NCI-H187 treated with DMSO at 0.1 percent for 48 hours (cell line): ENCODE measurements at places on chromosomes 6 and 20.

GRCh38 chr20:50284811-50285375, 94.3 kb downstream of the CEBPB start:
- no peak for DNase-seq

GRCh38 chr6:108707328-108707976, 140.8 kb upstream of the ARMC2 start:
- DNase-seq, result no peak

DNA sequence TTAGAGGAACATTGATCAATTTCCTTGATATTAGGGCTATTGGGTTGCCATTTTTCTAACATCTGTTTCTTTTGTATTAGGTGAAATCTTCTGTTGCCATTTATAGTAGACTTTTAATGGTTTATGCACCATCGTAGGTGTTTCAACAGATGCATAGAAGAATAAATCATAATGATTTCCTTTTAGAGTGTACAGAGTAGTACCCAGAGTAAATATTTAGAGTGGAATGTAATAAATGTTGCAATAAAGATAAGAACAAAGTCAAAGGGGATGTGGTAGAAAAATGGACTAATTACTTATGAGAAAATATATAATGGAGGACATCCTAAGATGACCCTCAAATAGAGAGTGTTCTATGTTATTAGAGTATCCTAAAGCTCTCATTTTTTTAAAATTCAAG, 643.0 kb upstream of the CITED2 start:
- DNase-seq, result no peak

DNA sequence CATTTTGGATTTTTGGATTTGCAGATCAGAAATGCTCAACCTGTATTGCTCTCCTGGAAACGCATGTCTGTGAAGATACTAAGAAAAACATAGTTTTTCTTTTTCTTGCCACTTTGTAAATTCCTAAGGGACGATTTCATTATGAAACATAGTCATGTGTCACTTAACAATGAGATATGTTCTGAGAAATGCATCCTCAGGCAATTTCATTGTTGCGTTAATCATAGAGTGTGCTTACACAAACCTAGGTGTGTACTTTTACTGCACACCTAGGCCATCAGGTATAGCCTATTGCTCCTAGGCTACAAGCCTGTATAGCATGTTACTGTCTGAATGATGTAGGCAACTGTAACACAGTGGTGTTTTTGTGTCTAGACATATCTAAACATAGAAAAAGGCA, 13.4 kb upstream of the THEMIS start:
- DNase-seq, result no peak

DNA sequence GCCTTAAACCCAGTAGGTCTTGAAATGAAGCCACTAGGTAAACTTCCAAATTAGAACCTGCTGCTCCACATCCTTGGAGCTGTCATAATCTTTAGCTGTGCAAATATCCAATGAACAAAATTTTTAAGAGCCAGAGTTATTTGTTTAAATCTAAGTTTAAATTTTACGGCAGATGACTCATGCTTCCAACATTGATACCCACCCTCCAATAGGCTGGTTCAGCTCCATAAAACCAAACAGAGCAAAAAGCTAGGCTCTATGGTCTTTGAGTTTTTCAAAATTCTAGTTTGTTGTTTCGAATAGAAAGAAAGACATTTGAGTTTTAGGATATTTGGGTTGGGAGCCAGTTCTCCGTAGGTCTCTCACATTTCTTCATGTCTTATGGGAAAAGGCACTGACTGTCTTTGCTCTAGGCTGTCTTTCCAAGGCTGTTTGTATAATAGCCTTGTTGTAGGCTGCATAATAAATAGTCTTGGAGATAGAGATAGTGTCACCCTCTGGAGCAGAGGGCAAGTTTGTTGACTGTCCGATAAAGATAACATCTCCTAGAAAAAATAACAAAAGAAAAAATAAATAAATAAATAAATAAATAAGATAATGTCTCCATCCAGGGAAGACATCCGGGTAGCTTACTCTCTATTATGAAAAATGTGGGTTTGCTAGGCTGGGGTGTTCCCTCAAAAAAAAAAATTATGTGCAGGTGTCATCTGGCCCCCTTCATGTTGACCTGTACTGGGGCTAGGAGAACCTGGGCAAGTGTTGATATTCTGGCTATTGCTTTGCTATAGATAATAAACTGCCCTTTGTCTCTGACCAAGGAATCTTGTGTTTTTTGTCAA, 36.5 kb downstream of the SLC2A12 start:
- DNase-seq, result no peak

DNA sequence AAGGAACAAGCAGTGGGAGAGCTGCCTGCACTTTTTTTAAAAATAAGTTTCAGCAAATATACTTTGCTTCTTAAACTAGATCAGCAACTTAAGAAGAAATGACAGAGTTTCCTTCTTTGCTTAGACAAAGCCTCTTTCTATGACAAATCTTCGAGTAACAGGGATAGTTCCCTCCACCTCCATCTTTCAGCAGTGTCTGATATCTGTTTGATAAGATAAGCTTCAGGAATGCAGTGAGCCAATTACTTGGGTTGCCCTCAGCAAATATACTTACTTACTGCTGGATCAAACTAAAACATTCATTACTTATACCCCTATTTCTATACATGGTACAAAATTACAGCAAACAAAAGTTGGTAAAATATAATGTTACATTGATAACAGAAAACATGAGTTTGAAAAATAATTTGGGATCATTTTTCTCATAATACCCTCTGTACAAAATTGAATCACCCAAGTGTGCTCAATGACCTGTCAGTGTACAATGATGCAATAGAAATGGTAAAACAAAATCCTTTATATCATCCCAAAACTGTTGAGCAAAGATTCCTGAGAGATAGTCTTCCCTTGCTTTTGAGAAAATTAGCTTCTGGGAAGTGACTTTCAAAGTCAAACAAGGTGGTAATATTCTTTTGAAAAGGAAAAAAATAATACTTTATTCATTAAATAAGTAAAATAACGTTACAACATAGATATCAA, 24.5 kb downstream of the FRK start:
- DNase-seq, result no peak

GRCh38 chr20:51828762-51829161, 26.4 kb upstream of the SALL4 start:
- DNase-seq, result no peak

DNA sequence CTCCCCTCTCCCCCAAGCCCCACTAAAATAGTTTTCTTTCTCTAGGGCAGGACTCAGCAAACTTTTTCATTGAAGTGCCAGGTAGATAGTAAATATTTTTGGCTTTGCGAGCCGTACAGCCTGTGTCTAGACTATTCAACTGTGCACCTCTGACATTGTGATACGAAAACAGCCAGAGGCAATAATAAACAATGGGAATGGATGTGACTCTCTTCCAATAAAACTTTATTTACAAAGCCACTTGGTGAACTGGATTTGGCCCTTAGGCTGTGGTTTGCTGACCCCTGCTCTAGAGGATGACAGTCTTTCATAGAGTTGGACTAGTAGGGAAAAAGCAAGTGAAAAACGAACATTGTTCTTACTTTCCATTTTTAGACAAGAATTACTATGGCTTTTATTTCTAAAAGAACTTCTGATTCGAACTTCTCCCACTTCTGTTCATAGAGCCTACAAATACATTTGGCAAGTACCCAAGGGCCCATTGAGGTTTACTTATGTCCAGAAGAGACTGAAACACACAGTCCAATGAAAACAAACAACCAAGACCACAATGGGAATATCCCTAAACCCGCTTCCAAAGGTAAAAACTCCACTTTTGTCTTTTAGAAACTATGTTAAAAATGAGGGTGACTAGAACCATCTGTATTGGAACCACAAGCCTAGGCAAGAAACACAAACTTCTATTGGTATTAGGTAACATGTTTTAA, 46.4 kb upstream of the CDKAL1 start:
- no peak for DNase-seq

GRCh38 chr6:73985891-73986290, 289.9 kb downstream of the CD109 start:
- DNase-seq, result no peak

GRCh38 chr6:167687116-167687725, 139.5 kb upstream of the AFDN start:
- DNase-seq, result no peak

DNA sequence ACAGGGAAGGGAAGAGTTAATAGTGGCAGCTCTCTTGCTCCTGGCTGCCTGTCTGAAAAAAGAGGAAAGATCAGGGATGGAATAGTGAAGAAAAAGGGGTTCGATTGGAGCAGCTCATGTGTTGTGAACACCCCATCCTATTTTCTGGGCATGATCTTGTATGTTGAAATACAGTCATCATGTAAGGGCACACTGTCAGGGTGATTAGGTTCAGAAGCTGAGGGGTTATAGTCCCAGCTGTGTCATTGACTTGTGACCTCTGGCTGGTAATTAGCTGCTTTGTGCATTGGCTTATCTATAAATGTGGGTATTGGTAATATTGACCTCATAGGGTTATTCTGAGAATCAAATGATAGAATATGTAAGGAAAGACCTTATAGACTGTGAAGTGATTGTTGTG, 30.1 kb downstream of the PHF20 start:
- DNase-seq, result no peak

GRCh38 chr6:99821164-99821563, 172.9 kb downstream of the MCHR2 start:
- no peak for DNase-seq

- no peak for DNase-seq
Observed at GRCh38 chr6:134519465-134519864, 201.6 kb upstream of the SGK1 start.

GRCh38 chr6:113634352-113635163, 222.6 kb upstream of the MARCKS start:
- DNase-seq, result no peak

DNA sequence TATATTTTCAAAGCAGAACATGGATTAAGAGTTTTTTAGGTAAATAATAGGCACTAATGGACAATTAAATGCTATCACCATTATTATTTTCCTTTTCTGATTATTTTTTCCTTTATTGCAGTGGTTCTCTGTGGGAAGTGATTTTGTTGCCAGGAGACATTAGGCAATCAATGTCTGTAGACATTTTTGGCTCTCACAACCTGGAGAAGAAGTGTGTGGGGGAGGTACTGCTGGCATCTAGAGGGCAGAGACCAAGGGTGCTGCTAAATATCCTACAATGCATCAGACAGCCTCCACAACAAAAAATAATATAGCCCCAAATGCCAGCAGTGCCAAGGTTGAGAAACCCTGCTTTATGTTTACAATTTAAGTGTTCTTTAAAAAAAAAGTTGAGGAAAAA, 8.3 kb downstream of the IFNGR1 start:
- no peak for DNase-seq

DNA sequence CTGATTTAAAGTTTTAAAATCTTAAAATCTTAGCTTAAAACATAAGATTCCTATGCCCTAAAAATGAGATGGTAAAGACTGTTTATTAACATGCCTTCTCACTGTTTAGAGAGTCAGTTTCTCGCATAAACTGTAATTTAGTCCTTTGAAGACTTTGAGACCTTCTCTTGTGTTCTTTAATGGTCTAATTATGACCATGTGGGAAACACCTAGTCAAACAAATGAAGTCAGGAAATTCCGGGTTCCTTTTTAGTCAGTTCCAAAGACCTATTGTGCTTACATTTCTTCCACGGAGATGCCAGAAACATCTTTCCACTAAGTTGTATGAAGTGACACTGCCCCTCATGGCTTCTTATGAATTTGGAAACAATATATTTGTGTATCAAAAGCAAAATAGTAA, 64.2 kb upstream of the KIF25 start:
- no peak for DNase-seq

DNA sequence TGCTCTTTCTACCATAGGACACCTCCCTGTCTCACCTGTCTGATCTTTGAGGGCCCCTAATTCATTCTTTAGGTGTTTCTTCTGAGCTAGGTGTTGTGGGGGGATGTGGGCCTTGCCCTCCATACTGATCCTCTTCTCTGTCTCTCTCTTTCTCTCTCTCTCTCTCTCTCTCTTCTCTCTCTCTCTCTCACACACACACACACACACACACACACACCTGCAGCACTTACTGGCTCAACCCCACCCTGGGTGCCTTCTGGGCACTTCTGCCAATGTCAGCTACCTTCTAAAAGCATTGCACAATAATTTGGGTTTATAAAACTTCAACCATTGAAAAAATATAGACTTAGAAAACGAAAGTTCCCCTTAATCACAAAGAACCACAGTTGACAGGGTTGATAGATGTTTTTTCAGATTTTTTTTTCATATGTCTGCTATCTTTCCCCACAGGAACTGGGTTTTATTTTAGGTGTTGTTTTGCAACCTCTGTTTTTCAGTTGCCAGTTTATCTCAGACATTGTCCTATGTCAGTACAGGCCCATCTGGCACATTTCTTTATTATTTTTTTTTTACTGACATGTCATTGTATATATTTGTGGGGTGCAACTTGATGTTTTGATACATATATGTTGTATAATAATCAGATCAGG, 28.1 kb downstream of the PKIG start:
- no peak for DNase-seq

DNA sequence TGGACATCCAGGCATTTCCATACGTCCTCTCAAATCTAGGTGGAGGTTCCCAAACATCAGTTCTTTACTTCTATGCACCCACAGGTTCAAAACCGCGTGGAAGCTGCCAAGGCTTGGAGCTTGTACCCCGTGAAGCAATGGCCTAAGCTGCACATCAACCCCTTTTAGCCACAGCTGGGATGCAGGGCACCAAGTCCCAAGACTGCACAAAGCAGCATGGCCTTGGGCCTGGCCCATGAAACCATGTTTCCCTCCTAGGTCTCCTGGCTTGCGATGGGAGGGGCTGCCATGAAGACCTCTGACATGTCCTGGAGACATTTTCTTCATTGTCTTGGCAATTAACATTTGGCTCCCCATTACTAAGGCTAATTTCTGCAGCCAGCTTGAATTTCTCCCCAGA, 88.9 kb upstream of the CBLN4 start:
- no peak for DNase-seq

DNA sequence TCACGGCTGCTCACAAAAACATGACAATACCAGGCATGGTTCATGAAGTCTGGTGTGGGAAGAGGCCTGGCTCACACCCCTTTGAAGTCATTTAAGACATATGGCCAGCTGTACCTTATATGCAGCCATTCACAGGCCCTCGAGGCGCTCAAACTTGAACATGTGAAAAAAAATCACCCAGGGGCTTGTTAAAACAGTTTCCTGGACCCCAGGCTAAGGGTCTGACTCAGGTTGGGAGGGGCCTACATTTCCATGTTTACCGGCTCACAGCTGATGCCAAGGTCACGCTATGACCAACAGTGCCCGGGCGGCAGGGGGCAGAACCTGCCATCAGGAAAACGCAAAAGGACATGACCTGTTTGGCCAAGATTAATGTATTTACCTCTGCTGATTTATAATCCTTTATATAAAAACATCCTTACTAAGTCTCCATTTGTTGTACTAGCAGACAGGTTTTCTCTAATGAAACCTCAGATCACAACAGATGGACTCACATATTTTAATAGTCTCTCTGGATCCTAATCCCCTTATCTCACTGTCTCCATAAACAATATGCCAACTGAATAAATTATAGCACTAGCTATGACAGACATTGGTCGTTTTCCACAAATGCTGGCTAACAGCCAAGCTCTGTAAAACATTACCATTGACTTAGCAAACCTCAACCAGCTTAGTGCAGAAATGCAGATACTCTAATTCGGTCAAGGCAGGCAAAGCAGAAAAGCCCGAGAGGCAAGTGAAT, 19.9 kb downstream of the EZR start:
- peak; percentile 9 for DNase-seq

GRCh38 chr20:57930351-57930750, 220.5 kb upstream of the PMEPA1 start:
- DNase-seq, result no peak

GRCh38 chr6:34120953-34121675, 24.8 kb downstream of the GRM4 start:
- no peak for DNase-seq
